ENCODE measurements at places on chromosomes 5 and 9.
A peak's percentile ranks its signal among the peaks of the same experiment; 100 is the strongest.

- no peak for DNase-seq
These were observed 63.4 kb upstream of the PAPPA start for GRCh38 chr9:116090030-116090770.

- DNase-seq = peak; percentile 59
These were observed 13.5 kb downstream of the BTNL9 start for GRCh38 chr5:181053488-181054121.

DNA sequence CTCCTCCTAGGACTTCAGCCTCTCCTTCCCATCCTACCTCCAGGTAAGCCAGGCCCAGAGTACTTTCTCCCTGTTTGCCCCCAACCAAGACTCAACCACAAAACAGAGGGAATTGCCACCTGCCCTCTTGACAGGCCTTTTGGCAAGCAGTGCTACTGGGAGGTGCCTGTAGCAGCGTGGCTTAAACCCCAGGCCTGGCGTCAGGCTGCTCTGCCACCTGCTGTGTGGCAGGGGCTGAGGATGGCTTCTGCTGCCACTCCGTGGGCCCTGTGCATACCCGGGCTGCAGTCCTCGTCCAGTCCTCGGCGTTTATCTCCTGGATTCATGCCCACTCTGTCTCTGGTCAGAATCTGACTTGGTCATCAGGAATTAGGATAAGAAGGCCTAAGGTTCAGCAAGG, 163.1 kb downstream of the PAX5 start:
- no peak for DNase-seq

DNA sequence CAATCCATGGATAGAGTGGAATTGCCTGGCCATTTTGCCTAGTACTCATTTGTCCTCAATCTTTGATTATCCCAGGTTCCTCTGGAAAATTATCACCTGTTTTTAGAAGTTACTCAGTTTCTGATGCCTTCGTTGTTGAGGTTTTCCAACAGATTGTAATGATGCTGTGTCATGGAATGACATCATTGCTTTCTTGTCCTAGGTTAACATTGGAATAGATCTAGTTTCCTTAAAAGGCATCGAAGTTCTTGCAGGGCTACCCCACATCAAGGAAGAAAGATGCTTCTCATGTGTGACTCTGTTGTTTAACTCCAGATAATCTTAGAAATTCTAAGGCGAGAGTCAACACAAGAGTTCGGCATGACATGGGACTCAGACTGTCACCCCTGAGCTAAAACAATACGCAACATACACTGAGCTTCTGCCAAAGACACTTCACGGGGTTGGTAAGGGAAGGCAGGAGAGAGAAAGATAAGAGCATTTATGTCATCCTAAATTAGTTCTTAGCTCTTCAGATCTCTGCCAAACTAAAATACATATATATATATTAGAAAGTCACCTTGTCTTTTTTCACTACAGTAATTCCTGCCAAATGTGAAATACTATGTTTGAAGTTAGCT, 293.2 kb upstream of the WWC1 start:
- DNase-seq = peak; percentile 12

DNA sequence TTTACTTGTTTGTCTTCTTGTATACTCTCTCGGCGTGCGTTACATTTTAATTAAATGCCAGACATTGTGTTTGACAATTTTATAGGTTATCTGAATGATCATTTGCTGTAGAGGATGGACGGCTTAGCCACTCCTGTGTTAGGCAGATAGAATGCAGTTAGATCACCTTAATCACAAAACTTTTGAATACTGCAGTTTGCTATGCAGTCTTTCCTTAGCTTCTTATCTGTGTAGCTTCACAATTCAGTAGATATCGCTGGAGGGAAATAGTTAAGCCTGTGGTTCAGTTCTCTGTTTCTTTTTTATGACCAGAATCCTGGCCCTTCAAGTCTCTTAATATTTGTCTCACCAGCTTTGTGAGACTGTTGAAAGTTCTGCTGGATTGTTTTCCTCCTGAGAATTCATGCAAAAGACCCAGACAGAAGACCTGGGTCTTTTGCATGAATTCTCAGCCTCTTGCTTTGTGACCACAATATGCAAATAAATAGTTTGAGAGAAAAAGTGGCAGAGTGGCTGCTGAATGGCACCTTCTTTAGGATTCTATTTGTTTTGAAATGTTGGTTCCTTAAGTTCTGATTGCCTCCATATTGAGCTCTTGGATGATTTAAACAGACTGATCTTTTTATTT, 40.2 kb downstream of the RASA1 start:
- no peak for DNase-seq

DNA sequence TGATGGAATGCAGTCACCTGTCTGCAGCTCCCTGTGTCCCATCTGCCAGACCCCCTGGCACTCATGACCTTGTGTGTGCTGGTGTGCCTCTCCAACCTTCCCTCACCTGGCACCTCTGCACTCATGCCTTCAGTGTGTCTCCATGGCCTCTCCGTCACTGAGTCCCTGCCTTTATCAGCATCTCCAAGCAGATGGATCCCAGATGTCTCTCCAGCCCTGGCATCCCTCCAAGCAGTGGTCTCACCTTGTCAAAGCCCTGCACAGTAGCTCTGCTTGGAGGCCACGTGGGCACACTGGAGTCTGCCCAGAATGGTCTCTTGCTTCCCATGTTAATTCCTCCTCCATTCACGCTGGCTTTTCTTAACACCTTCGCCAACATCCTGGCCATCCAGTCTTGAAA, 84.8 kb downstream of the DAP start:
- peak; percentile 24 for DNase-seq

DNA sequence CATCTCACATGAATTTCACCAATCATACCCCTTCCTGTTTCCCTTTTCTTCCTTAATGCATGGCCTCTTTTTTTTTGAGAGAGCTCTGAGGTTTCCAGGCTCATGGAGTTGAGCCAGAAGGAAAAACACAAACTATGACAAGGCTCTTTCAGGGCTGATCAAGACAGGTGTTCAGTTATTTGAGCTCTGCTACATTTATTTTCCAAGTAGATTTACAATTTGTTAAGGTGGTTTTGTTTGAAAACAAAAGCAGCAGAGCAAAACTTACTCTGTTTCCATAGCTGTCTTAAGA, 62.4 kb upstream of the IL7R start:
- DNase-seq = no peak

DNA sequence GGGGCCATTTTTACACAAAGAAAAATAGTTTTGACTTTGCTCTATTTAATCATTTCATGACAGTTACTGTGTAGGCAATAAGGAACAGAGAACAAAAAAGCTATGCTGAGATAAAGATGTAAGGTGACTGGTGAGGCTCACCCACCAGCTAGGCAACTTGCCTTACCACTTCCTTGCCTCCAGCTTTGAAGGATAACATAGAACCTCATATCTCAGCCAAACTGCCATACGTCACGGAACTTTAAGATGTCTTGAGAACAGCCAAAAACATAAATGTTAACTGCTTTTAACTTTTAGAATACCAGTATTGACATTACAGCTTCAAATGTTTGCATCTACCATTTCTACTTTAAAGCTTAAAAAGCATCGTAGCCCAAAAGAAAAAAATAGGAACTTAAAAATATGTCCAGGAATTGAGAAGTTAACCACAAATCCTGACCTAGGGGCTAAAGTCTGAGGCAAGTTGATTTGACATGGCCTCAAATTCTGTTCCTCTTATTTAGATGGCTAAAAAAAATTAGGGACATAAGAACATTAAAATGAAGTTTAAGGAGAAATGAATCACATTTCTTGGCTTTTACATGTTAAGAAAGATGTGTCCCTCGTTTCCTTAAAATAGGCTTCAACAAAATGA, 7.7 kb upstream of the GCNT4 start:
- DNase-seq = no peak

DNA sequence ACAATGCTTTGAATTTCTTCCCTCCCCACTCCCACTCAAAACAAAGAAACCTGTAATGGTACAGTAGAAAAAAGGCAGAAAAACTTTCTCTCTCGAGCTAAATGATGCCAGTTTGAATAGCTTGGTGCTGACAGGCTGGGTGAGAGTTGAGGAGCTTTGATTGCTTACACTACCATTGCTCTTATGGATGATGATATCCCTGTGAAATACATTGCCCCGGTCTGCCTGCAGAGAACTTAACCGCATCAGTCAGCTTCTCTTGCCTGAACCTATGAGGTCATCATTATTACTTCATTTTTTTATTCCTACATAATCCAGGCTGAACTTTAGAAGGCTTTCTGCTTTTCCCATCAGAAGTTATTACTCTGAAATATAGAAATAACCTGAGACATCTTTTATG, 69.3 kb downstream of the ISL1 start:
- DNase-seq = no peak

DNA sequence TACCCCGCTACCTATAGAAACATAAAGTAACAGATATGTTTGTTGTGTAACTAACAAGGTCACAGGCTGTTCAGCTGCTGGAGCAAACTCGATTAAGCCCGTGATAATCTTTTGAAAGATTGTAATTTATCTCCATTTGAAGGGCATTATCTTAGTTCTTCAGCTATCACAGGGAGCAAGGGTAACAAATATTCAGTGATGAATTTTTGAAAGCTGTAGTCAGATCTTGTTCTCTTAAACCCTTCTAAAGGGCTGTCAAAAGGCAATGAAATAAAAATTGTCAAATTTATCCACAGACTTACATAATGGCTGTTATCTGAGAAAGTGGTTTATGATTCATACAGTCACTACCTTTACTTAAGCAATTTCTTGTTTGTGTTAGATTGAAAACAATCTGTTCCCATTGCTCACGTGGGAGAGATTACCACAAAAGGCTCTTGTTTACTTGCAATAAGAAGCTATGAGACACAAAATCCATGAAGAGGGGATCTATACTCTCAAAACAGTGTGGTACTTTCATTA, 78.3 kb upstream of the ZNF608 start:
- peak; percentile 38 for DNase-seq

- no peak for DNase-seq
These were observed 44.1 kb upstream of the SMU1 start for GRCh38 chr9:33120620-33121019.

DNA sequence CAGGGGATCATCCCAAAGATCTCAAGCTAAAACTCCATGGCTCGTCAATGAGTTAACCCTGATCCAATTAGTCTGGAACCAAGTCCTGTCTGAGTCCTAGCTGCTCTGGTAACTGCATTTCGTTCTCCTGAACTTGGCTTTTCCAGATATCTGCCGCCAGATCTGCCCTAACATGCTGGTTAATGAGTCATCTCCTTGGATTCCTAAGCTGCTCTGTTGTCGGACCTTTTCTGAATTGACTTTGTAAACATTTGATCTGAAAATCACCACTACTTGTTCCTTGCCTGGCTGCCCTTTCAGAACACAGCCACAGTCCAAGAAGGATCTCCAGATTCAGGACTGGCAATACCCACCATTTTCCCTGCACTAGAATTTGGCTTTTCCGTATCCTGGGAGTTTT, 473.0 kb downstream of the ZSWIM6 start:
- DNase-seq = peak; percentile 58

GRCh38 chr9:4501147-4501507, 10.9 kb downstream of the SLC1A1 start:
- DNase-seq = no peak

GRCh38 chr5:129148-129547, 37.2 kb downstream of the PLEKHG4B start:
- DNase-seq = no peak

DNA sequence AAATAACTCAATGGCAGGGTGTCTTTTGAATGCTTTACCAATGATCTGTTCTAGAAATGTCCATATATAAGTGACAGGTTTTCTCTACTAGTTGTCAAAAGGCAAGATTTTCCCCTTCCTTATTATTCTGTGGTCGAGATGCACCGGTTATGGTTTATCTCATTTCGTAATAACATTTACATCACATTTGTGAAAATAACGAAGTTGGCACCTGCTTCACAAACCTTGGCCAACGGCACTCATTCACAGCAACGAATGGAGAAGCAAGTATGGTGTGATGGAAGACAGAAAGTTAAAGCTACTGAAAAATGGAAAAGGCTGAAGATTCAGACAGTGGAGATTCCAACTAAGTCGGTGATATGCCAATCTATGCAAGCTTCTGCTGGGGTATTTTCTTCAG, 235.8 kb downstream of the KCTD16 start:
- DNase-seq = no peak

GRCh38 chr9:89988458-89988857, 383.6 kb downstream of the GADD45G start:
- DNase-seq = no peak

- no peak for DNase-seq
These were observed 144.3 kb upstream of the RAPGEF1 start for GRCh38 chr9:131884222-131884621.

DNA sequence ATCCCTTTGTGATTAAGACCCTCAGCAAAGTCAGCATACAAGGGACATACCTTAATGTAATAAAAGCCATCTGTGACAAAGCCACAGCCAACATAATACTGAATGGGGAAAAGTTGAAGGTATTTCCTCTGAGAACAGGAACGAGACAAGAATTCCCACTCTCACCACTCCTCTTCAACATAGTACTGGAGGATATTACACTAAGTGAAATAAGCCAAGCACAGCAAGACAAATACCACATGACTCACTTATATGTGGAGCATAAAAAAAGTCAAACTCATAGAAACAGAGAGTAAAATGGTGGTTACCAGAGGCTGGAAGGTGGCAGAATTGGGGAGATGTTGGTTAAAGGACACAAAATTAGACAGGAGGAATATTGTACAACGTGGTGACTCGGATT, 118.1 kb upstream of the NFIL3 start:
- DNase-seq = peak; percentile 26

DNA sequence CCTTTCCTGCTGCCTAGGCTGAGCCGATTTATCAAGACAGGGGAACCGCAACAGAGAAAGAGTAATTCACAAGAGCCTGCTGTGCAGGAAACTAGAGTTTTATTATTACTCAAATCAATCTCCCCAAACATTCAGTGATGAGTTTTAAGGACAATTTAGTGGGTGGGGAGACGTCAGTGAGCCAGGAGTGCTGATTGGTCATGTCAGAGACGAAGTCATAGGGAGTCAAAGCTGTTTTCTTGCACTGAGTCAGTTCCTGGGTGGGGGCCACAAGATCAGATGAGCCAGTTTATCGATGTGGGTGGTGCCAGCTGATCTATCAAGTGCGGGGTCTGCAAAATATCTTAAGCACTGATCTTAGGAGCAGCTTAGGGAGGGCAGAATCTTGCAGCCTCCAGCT, 19.0 kb downstream of the SNX24 start:
- DNase-seq = no peak

- DNase-seq = no peak
These were observed 166.8 kb downstream of the YIPF5 start for GRCh38 chr5:144003636-144004035.

DNA sequence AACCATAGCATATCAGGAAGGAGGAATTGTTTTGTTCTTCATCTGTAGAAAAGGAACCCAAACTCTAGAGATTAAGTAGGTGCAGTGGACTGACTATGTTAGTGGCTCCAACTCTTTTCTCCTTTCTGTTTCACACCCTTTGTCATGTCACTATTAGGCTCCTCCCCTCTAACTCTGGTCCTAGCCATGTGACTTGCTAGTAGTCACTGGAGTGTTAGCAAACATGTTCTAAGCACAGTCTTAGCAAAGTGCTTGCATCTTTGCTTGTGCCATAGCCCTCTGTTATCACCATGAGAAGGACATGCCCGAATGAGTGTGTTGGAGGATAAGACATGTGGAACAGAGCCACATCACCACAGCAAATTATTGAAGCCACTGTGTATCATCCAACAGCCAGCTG, 55.4 kb upstream of the PPP3R2 start:
- DNase-seq = no peak
